Activated T-helper 2 cell treated with anti-CD3 and anti-CD28 coated beads, Interferon-gamma antibody, Interleukin-2, Interleukin-4, amounts not matched to agents 10 μg/mL and 5 μg/mL and 100 μg/mL, durations not matched to agents 14 hours and 24 hours and 36 hours (primary cell): ENCODE measurements at places on chromosomes 3 and 15.

- DNase-seq: no peak
Observed at GRCh38 chr3:43932921-43933320, 242.2 kb downstream of the ABHD5 start.

- DNase-seq: no peak
Observed at GRCh38 chr3:49700453-49701128, 11.2 kb downstream of the RNF123 start.

DNA sequence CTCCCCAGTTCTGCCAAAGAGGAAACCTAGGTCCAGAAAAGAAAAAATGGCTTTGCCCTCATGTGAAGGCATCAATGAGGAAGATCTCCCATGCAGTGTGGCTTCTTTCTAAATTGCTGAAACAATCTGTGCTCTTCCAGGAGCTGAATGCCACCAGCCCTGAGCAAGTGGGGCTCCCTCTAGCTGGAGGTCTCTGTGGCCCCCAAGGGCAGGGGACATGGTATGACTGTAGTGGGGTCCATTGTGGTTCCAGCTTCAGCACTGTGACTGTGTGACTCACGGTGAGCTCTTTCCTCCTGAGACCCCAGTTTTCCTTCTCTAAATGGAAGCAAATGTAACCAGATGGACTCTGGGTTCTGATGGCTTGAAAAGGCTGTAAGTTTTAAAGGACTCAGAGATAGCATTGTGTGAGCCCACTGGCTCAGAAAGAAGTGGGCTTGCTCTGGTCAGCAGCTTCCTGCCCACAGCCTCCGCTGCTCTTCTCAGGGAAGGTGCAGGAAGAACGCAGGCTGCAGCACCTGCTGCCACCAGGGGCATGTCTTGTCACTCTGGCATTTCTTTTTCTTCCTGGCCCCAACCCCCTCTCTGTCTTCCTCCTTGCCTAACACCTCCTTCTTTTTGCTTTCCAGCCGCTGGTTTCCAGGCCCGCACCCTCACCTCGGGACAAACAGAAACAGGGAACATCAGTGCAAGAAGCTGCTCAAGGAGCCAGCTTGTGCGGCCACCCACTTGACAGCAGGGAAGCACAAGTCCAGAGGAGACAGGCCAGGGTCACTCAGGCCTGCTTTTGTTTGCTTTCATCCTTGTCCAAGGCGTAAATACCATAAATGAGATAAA is 5.8 kb upstream of the CXCR6 start:
- no peak for DNase-seq

DNA sequence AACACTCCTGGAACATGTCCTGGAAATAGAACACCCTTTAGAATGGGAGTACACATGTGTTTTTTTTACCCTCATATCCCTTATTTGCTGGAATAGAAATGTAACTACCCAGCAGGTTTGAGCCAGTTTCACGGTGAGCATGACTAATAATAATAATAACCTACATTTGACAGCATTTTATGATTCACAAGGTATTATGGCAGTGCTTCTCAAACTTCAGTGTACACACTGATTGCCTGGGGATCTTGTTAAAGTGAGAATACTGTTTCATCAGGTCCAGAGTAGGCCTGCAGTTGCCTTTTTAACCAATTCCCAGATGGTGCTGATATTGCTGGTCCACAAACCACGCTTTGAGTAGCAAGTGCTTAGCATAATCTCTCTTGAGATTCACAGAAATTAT is 63.9 kb downstream of the NFKBIZ start:
- DNase-seq: no peak

- no peak for DNase-seq
Observed at GRCh38 chr3:111282024-111282423, 210.4 kb downstream of the NECTIN3 start.

DNA sequence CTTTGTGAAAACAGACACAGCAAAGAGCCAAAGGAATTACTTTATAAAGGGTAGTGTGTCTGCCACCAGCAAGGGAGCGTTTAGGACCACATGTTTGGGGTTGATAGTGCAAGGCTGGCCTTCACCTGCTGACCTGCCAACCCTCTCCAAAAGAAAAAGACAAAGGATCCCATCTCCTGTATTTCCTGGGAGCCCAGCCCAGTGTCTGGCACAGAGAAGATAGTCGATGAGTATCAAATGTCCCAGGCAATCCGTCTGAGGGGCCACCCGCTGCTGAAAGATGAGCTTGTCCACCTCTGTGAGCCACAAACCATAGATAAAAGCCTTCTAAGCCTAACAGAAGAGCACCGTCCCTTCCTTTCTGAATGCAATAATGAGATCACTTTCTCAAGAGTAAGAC is 154.8 kb upstream of the CTNNB1 start:
- DNase-seq: no peak

DNA sequence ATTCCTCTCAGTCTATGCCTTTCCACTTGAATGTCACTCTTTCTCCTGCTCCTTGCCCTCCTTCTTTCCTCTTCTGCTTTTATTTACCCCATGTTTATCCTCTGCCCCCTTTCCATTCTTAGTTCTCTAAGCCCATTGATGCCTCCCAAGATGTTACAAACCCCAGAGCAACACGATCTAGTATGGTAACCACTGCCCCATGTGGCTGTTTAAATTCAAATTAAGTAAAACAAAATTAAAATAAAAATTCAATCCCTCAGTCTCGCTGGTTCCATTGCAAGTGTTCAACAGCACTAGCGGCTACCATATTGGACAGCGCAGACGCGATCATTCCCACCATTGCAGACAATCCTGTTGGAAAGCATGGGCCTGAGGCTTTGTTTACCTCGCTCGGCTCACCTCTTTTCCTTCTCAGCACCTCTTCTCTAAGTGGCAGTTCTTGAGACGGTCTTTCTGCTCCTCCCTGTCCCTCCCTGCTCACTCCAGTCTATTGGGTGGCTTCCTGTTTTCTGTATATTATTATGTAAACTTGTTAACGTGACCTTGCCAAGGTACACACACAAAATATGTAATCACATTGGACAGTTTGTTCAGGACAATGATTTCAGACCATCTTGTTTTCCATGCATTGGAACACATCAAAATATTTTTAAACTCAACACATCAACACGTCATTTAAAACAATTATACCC is 21.8 kb upstream of the CA12 start:
- no peak for DNase-seq

DNA sequence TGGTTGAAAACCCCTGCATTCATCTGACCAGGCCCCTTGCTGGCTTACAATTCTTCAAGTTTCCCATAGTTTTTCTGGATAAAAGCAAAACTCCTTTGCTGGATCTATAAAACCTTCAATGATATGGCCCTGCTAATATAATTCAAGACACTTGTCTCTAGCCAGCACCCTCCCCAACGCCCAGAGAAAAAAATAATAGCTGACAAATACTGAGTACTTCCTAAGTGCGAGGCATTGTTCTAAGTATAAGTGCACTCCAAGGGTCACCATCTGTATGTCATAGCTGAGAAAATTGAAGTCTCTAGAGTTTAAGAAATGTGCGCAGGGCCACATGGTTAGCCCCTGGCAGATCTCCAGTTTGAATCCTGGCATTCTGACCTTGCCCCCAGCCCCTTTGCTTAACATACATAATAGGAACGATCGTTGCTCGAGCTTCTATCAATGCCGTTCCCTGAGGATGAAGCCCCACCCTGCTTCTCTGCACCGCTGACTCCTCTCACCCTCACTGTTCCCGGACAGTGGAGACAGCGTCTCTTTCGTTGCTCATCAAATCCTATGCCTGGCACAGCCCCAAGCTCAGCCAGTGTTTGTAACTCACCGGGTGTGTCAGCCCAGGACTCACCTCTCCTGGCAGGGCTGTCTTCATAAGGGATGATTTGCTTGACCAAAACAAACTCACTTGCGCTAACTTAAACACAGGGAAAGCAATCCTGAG is 377.1 kb upstream of the PROK2 start:
- no peak for DNase-seq

GRCh38 chr3:72154391-72155335 is 369.7 kb upstream of the PROK2 start:
- no peak for DNase-seq

DNA sequence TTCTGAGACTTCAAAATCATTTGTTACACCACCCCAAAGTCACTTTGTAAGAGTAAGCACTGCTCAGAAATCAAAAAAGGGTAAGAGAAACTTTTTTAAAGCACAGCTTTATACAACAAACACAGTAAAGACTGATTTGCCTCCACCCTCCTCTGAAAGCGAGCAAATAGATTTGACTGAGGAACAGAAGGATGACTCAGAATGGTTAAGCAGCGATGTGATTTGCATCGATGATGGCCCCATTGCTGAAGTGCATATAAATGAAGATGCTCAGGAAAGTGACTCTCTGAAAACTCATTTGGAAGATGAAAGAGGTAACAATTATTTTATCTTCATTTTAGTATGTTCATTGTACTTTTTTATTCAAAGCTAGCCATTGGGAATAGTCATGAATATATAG is 32.6 kb downstream of the BLM start:
- DNase-seq: no peak

GRCh38 chr15:72503147-72503546 is 29.0 kb downstream of the ARIH1 start:
- no peak for DNase-seq

GRCh38 chr3:137692803-137693431 is 71.2 kb upstream of the SOX14 start:
- no peak for DNase-seq

- DNase-seq: no peak
Observed at GRCh38 chr3:130539005-130539404, 22.0 kb downstream of the COL6A6 start.

GRCh38 chr15:92715758-92716157 is 60.2 kb upstream of the FAM174B start:
- DNase-seq: no peak

DNA sequence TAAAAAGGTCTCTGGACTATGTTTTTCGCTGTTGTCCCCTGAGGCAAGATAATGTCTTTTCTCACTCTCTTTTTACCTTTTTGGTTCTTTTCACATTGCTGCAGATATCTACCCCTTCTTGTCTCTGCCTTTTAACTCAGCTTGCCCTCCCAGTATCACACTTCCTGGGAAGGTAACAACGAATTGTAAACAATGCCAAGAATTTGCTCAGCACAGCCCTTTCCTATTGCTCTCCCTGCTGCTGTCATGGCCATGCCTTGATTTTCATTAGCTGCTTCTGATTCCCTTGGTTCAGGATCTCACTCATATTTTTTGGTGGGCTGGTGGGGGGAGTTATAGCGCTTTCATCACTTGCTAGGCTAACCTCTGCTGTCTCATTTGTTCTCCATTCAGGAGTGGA is 123.1 kb upstream of the DPH6 start:
- no peak for DNase-seq

DNA sequence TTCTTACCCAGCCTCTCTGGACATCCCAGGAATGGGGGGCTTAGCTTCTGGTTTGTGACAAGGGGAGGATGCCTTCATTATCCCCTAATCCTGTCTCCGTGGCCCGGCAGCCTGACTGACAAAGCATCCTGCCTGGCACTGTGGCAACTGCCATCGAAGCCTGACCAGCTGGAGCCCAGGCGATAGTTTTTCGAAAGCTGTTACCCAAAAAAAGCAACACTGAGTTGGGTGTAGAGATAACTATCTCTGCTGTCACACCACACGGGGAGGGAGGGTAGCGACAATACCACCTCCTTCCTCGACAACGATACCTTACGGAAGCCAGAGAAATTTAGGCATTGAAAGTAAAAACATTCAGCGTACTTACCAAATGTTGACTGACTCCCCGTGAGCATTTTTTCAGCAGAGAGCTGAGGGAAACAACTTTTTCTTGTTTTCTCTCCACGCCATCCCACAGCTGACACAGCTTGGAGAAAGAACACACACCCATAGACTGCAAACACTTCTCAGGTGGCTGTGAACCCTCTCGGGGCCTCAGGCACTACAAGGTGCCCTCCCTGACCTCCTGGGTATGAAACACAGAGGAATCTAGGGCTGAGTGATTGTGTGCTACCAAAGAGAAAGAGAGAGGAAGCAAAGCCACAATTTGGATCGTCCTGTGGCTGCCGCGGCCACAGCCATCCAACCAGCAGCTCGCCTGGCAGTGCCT is 361.9 kb upstream of the ICE2 start:
- DNase-seq: peak; percentile 22

DNA sequence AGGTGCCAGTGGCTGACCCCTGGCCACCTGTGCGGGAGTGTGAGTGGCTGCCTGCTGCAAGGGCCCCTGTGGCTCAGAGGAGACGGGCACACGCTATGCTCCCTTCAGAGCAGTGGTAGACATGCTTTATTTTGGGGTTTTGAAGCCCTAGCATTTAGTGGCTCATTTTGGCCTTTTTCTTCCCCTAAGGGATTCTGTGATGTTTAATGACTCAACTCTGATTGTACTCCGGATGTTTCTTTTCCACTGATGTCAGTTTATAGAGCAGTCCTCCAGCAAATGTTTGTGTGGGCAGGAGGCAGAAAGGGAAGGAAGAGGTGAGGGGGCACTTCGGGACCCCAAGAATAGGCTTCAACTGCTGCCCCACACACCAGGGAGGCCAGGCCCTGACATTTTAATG is 288.9 kb upstream of the C2CD4B start:
- no peak for DNase-seq
